ENCODE measurements at places on chromosomes 4 and X.

DNA sequence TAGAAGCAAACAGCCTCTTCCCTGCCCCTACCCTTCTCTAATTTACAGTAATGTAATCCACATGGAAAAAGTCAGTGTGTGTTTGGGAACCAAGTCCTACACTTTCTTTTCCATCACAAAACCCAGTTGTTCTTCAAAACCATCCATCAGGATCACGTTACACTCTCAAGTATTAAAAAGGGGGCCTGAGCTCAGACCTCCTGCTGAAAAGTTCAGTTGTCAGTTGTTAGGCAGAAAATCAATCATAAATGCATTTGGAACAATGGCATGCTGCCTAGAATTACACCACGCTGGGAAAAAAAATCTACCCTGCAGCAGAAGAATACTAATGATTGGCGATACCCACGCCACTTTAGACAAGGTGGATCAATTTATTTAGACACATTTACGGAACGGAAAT is 236.5 kb downstream of the PARM1 start:
- no peak for DNase-seq

- peak; percentile 43 for DNase-seq
Measured at GRCh38 chrX:118251271-118251670, 94.6 kb upstream of the WDR44 start.

- no peak for DNase-seq
Measured at GRCh38 chrX:137427426-137427778, 138.5 kb upstream of the ZIC3 start.

- no peak for DNase-seq
Measured at GRCh38 chr4:90120037-90120436, 7.2 kb upstream of the CCSER1 start.

GRCh38 chr4:91285487-91285886 is 1018.3 kb upstream of the GRID2 start:
- DNase-seq, result no peak

DNA sequence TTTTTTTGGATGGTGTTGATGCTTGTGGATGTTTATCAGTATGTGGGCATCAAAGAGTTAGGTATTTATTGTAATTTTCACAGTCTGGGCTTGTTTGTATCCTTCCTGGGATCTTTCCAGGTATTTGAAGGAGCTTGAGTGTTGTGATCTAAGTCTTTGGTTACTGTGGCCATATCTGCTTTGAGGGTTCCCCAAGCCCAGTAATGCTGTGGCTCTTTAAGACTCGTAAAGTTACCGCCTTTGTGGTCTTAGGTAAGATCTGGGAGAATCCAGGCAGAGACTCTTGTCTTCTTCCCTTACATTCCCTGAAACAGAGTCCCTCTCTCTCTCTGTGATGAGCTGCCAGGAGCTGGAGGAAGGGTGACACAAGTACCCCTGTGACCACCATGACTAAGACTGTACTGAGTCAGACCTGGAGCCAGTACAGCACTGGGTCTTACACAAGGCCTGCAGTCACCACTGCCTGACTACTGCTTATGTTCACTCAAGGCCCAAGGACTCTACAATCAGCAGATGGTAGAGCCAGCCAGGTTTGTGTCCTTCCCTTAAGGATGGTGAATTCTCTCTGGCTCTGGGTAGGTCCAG is 62.2 kb downstream of the FMR1NB start:
- peak; percentile 87 for DNase-seq

GRCh38 chr4:52661966-52662690 is 3.0 kb upstream of the USP46 start:
- no peak for DNase-seq

All from trophoblast cell (in vitro differentiated cells and primary cell).